ENCODE measurements at places on chromosomes 2 and 18. TPM values are rescaled to one million over a fixed set of nuclear protein-coding genes. Genes with fewer than 3 reads are reported as not detected.

PRPF40A gene
- total RNA-seq, result 105 TPM

GRCh38 chr2:232959139-232959538, 53.9 kb downstream of the NGEF start:
- DNase-seq, result no peak

GRCh38 chr2:135985826-135986393, 484 bp upstream of the DARS1 start:
- DNase-seq, result no peak

DNA sequence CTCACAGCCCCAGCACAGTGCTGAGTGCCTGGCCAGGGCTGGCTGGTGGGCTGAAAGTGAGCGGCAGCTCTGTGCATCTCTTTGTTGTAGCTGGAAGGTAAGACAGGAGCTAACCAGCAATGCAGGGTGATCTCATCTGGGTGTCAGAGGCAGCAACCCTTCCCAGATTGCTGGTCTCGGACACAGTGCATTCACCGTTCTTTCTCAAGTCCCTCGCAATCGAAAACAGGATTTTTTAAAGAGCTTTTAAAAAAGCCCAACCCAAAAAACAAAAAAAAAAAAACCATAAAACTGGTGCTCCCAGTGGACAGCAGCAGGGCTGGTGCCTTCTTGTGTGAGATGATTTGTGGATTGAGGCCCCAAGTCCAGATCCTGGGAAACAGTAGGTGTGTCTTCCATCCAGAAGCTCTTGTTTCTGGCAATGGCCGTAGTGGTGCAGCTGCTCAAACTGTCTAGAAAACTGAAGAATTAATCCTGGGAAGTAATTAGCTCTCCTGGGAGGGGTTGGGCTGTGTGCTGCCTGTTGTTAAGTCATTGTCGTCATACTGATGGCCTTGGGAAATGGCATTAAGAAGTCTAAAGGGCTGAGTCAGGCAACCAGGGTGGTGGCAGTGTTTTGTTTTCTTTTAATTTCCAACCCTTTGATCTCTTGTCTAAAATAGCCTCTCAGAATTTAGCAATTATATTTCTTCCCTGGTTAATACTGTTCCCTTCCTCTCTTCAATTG, 156.7 kb downstream of the KLHL29 start:
- DNase-seq, result no peak

All from fibroblast of lung (primary cell).